ENCODE measurements at places on chromosomes 12 and 14. TPM values are rescaled to one million over a fixed set of nuclear protein-coding genes. Genes with fewer than 3 reads are reported as not detected.

DNA sequence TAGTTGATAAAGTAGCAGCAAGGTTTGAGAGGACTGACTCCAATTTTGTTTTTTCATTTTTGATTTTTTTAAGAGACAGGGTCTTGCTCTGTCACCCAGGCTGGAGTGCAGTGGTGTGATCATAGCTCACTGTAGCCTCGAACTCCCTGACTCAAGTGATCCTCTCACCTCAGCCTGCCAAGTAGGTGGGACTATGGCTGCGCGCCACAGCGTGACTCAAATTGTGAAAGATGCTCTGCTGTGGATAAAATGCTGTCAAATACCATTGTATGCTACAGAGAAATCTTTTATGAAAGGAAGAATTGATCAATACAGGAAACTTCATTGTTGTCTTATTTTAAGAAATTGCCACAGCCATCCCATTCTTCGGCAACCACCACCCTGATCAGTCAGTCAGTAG is 48.3 kb downstream of the SCN8A start:
- no peak for DNase-seq

DNA sequence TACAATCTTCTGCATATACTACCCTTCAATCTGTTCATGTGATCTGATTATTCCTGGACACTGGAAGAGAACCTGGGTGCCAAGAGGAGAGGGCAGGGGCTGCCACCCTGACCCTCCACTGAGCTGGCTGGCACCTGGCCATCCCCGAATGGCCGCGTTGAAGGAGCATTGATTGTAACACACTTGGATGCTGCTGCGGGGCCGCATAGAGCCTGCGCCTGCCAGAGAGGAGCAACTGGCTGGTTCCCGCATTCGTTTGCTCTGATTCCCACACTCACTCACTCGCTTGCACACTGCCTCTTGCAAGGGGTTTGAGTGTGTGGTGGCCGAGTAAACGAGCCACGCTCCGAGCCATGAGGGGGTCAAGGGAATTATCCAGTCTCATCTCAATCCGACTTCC is 32.4 kb downstream of the PSEN1 start:
- DNase-seq = no peak

- no peak for DNase-seq
These were observed 268.2 kb upstream of the PLEKHG7 start for GRCh38 chr12:92434607-92435025.

DNA sequence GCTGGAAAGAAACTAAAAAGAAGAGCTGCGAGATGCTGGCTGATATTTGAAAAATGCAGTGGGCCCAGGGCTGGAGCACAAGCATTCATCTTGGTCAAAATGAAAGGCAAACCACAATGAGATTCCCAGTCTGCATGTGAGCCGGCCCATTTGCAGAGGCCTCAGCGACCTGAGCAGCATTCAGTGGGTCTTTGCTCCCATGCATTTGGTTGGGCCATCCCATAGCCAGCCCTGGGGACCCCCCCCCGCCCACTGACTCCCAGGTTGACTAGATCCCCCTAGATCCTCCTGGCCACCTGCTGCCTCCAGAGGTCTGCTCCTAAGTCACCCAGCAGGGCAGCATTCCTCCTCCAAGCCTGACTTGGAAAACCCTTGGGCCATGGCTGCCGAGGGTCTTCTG is 59.8 kb downstream of the PRMT8 start:
- DNase-seq = no peak

DNA sequence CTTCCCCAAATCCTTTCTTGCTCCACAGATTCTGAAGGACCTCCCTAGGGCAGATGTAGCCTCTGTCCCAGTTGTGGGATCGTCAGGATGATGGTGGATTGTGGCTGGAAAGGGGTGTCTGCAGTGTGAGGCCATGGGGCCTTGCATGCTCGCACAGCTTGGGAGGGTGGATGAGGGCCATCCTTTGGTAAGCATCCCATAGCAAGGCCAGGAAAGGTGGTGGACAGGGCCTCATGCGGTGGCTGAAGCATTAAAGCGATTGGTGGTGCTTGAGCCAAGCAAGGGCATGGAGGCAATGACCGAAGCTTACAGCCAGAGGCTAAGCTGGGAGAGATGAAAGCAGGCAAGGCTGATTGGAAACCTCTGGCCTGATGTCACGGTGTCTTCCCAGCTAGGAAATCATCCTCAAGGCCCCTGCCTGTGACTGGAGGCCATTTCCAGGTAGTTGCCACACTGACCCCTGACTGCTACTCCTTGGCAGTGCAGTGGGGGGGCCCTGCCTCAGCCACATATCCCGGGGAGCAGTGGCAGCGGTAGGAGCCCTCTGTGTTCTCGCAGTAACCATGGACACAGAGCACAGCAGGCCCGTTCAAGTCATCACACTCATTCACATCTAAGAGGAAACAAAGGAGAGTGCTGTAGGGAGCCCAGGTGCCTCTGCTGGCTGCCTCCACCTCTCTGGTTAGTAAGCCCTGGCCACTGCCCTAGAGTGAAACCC is 7.0 kb downstream of the ISCA2 start:
- DNase-seq = peak; percentile 83

DNA sequence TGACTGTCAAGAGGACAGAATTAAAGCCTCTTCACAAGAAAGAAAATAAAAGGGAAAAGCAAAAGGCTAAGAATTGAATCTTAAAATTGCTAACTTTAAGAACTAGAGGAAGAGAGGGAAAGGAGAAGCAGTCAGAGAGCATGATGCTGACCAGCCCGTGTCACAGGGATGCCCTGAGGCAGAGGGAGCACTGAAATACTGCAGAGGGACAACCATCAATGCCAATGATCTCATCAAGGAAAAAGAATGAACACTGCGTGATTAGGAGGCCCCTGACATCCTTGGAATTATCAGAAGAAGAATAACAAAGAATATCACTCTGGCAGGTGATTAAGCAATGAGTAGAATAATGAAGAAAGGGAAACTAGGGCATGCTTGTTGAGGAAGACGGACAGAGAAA is 252.2 kb upstream of the GRIP1 start:
- DNase-seq = no peak

DNA sequence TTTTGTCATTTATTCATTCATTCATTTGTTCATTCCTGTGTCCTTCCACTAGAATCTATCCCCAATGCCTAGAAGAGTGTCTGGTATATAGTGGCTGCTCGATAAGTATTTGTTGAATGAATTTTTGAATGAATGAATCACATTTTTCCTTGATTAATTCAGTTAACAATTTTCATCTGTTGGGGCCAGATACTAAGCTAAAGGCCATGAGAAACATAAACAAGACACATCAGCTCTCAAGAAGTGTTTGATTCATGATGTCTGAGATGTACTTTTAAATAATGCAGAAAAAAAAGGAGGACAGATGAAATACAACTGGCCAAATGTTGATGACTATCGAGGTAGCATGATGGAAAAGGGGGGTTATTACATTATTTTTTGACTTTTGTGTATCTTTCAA is 48.1 kb upstream of the TMED10 start:
- no peak for DNase-seq

DNA sequence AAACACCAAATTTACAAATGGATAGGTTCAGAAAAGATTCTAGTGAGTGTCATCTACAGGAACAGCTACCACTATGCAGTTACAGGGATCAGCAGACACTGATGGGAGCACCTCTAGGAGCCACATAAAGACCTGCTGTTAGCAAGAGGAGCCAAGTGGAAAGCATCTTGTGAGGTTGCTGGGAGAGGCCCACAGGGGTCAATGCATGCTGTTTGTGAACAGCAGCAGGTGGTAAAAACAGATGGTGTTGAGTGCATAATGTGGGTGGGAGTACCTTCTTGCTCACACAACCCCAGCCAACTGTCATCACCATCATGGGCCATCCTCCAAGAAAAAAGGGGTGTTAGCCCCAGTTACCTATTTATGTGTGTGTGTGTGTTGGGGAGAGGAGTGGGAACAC is 215.2 kb upstream of the SSTR1 start:
- DNase-seq = peak; percentile 21

DNA sequence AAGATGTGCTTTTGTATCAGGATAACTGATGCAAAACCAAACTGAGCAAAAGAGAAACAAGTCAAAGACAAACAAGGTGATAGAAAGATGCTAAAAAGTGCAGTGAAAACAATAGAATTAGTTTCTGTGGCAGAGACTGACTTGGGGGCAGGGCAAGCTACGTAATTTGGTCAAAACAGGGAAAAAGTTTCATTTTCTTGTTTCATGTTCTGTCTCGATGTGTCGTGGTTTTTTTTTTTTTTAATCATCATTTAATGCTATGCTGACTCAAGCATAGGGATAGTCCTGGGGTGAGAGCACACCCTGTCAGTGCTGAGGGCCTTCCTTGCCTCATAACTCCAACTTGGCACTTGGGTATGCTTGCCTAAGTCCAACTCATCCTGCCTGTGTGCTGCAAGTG is 144.1 kb upstream of the PTPRQ start:
- no peak for DNase-seq

DNA sequence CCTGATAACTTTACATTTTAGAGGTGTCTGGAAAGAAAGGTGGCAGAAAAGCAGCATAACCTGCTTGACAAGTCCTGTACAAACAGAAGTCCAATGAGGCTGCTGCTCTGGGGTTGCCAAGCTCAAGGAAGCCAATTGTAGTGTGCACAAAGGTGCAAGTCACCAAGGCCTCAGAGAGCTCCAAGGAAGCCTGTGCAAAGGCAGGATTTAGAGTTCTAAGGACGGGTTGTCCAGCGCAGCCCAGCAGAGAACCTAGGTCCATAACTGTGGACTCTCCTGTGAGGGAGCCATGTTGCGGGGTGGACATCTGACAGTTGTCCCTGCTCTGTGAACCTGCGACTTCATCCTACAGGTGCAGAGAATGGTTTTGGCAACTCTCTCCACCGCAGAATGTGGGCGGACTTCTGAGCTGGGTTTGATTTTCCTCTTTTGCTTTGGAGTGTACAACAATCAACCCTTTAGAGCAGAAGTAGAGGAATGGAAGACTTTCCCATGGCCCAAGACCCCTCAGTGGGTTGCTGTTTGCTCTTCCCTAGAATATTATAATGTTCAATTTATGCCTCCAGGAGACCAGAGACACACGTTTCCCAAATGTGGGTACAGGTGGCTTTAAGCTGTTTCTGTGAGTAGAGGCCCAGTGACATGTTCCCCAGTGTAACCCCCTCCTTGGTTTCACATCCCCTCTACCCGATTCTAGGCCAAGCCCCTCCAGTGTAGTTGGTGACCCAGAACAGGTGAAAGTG is 81.0 kb downstream of the ETV6 start:
- DNase-seq = peak; percentile 41

- DNase-seq = peak; percentile 74
These were observed 264.3 kb downstream of the PRKD1 start for GRCh38 chr14:29663281-29663801.

GRCh38 chr14:66403183-66403582 is 83.0 kb upstream of the CCDC196 start:
- peak; percentile 52 for DNase-seq

- DNase-seq = no peak
These were observed 135.7 kb upstream of the ATXN7L3B start for GRCh38 chr12:74401966-74402365.

DNA sequence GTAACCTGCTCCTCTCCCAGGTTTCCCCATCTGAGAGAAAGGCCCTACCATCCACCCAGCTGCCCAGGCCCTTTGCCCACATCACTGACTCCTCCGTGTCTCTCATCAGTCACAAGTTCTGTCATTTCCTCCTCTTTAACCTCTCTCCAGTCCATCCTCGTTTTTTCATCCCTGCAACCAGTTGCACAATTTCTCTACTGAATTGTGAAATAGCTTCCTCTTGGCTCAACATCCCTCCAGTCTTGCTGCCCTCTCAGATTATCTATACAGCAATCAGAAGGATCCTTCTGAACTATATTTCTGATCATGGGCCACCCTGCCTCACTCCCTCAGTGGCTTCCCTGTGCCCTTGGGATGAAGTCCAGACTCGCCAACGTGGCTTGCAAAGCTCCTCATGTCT is 6.8 kb downstream of the FAM161B start:
- DNase-seq = no peak

DNA sequence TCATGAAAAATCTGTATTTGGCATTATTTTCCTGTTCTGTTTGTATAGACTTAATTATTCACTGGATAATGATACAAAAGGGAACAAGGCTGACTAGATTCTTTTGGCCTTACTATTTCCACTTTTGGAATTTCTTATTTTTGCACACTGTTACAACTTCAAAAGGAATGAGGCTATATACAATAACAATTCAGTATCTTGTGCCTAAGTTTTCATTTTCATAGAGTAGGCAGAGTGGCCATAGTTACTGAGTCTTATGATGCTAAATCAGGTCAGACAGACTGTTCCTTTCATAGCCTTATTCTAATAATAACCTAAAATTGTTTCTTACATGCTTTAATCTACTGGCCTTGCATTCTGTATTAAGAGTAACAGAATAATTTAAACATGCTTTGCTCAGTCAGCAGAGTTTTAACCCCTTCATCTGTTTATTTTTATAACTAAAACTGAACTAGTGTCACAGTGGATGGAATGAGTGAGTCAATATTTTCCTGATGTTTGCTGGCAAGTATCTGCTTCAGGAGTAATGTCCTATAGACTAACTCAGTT is 10.5 kb downstream of the TTC8 start:
- DNase-seq = no peak

- peak; percentile 90 for DNase-seq
These were observed 992 bp downstream of the DNAH10 start for GRCh38 chr12:123763093-123763492.

GRCh38 chr14:101460521-101460920 is 100.8 kb upstream of the DIO3 start:
- DNase-seq = no peak

GRCh38 chr12:46888568-46888967 is 62.8 kb upstream of the SLC38A4 start:
- no peak for DNase-seq

DNA sequence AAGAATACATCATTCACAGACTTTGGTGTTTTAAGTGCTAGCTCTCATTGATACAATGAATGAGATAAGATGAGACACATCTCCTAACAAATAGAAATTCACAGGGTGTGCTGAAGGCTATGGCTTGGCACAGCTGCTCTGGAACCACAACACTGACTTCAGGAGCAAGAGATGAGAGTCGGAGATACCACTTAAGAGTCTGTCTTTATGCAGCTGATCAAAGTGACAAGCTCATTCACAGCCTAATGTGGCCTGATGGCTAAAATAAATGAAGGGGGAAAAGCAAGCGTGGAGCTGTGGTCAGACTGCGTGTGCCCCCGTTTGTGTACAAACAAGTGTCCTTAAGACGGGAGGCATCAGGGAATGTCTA is 29.7 kb upstream of the FAM181A start:
- no peak for DNase-seq

DNA sequence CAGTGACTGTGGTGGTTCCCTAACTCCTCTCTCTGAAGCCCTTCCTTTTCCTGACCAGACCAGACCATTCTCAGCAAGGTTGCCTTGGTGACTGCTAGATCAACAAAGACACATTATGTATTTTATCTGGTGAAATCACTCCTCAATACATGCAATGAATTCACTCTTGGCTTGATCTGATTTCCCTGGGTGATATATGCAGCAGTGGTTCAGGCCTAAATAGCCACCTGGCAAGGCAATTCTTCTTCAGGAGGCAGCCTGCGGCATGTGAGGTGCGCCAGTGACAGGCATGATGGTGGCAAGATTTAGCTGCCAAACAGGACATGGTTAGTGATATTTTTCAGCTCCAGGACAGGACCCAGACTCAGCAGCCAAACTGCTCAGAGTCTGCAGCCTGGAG is 350.3 kb upstream of the CCDC196 start:
- no peak for DNase-seq

GRCh38 chr12:53510181-53510812 is 3.0 kb upstream of the NPFF start:
- DNase-seq = no peak

GRCh38 chr12:48276621-48277020 is 73.5 kb upstream of the OR10AD1 start:
- DNase-seq = no peak

The LMNTD1 gene
- total RNA-seq = not detected

The GALNT9 gene
- 2.5 TPM for total RNA-seq

The TAS2R43 gene
- 2.6 TPM for total RNA-seq

The BICDL1 gene
- 30.3 TPM for total RNA-seq

The SLC35F4 gene
- not detected for total RNA-seq

The NRL gene
- total RNA-seq = 2.2 TPM

The ALG10B gene
- total RNA-seq = 4.2 TPM
